ENCODE measurements at places on chromosomes 3 and 15. TPM values are rescaled to one million over a fixed set of nuclear protein-coding genes. Genes with fewer than 3 reads are reported as not detected.

- H3K4me3 ChIP-seq, result no peak overlapping the region
- H3K27me3 ChIP-seq, result no peaks in the 10 kb centered on the region
- no peak overlapping the region for H3K27ac ChIP-seq
- no peaks in the 10 kb centered on the region for H3K4me1 ChIP-seq
Measured at GRCh38 chr3:69445024-69445423, 59.1 kb upstream of the FRMD4B start.

DNA sequence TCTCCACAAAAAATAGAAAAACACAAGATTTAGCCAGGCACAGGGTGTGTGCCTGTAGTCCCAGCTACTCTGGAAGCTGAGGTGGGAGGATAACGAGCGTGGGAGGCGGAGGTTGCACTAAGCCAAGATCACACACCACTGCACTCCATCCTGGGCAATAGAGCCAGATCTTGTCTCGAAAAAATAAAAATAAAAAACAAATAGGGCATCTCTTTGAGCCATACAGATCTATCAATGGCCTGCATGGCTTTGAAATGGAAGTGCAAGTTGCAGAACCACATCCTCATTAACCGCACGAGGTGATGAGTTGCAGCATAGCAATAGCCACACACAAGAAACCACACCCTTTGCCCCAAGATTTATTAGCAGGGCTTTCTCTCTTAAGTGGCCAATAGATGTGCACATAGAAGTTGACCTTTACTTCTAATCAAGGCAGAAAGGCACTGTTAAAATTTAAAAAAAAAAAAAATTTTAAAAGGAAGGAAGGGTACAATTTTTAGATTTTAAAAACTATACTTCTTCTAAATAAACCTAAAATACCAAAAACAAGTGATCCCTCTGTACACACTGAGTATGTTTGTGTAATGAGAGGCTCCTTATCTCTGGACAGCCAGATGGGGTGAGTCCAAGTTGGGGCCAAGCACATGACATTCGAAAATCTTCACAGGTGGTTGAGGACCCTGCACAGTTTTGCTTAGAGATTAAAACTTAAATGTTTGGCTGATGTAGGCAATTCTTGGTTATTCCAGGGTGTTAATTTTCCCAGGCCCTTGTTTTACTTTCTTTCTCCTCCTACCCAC, 53.4 kb downstream of the FILIP1L start:
- no peaks in the 10 kb centered on the region for H3K36me3 ChIP-seq
- DNase-seq, result no peak
- no peak overlapping the region for H3K4me3 ChIP-seq
- no peaks in the 10 kb centered on the region for H3K4me1 ChIP-seq
- no peaks in the 10 kb centered on the region for H3K27me3 ChIP-seq

- H3K27ac ChIP-seq, result no peak overlapping the region
- no peaks in the 10 kb centered on the region for H3K36me3 ChIP-seq
- no peaks in the 10 kb centered on the region for H3K27me3 ChIP-seq
- H3K4me1 ChIP-seq, result no peaks in the 10 kb centered on the region
- no peak for DNase-seq
Measured at GRCh38 chr15:31239409-31239808, 87.2 kb upstream of the KLF13 start.

DNA sequence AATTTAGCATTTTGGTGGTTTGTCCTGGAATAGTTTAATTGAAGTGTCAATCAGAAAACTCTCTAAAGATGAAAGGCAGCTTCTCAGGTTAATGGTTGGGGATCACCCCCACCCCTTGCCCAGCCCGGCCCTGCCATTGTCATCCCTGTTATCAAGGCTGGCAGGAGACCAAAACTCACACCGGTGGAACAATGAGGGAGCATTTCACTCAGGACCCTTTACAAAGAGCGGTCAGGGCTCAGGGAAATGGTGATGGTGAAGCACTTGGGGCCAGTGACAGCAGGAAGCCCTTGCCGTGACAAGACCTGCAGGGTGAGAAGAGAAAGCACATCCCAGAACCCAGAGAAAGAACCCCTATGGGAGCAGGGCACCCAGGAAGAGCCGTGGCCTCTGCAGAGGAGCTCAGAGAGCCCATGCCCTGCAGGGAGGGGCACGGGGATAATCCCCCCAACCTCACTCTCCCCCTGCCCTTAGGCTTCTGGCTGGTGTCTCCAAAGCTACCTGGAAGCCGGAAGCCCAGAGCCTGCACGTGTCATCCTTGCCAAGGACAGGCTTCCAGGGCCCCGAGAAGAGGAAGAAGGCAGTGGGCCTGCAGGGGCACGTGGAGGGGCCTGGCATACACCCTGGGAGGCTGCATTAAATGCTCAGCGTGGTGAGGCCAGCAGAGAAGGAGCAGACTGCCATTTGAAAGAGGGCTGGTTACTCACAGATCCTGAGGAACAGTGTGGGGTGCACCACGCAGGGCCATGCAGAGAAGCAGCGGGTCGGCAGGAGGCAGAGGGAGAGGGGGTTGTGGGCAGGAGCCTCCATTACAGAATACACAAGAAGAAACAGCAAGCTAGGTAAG, 80.6 kb upstream of the PRR20G start:
- no peak overlapping the region for H3K27ac ChIP-seq
- no peaks in the 10 kb centered on the region for H3K27me3 ChIP-seq
- no peak for DNase-seq
- no peaks in the 10 kb centered on the region for H3K36me3 ChIP-seq
- H3K4me1 ChIP-seq, result no peaks in the 10 kb centered on the region

- DNase-seq, result no peak
- H3K27me3 ChIP-seq, result no peaks in the 10 kb centered on the region
- H3K4me3 ChIP-seq, result no peak overlapping the region
- H3K27ac ChIP-seq, result no peak overlapping the region
- peaks cover 34% of the 10 kb centered on the region for H3K4me1 ChIP-seq
Measured at GRCh38 chr15:101063212-101063611, 144.1 kb downstream of the LRRK1 start.

DNA sequence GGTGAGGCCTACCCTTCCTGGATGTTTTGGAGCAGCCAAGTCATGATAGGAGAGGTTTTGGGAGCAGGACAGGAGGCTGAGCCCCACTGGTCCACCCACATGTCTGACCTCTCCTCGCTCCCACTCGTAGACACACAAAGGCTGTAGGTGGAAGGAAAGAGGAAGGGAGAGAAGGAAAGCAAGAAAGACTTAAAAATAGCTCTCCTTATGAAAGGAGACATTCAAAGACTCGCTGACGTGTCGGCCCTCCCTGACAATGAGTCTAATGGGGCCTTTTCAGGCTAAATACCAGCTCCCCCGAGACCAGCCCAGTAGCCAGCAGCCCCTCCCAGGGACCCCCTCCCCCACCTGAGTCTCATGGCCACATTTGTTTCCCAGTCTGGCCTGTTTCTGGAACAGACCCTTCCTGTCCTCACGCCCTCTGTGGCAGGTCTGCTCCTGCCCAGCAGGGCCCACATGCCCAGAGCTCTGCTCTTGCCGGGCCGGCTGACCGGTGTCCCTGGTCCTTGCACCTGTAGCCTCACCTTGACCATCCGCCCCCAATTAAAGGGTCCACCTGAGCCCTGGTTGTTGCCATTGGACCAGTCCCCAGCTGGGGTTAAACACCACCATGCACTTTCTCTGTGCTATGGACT, 49.3 kb downstream of the FGD5 start:
- no peak overlapping the region for H3K27ac ChIP-seq
- H3K36me3 ChIP-seq, result no peaks in the 10 kb centered on the region
- H3K27me3 ChIP-seq, result no peaks in the 10 kb centered on the region
- no peak overlapping the region for H3K4me3 ChIP-seq
- no peak for DNase-seq

- no peak overlapping the region for H3K4me3 ChIP-seq
- H3K27ac ChIP-seq, result no peak overlapping the region
- DNase-seq, result no peak
- H3K4me1 ChIP-seq, result no peaks in the 10 kb centered on the region
Measured at GRCh38 chr3:167166594-167167253, 213.4 kb downstream of the ZBBX start.

GRCh38 chr15:40623361-40623760, 29.3 kb downstream of the KNL1 start:
- H3K36me3 ChIP-seq, result no peaks in the 10 kb centered on the region
- no peak overlapping the region for H3K4me3 ChIP-seq

DNA sequence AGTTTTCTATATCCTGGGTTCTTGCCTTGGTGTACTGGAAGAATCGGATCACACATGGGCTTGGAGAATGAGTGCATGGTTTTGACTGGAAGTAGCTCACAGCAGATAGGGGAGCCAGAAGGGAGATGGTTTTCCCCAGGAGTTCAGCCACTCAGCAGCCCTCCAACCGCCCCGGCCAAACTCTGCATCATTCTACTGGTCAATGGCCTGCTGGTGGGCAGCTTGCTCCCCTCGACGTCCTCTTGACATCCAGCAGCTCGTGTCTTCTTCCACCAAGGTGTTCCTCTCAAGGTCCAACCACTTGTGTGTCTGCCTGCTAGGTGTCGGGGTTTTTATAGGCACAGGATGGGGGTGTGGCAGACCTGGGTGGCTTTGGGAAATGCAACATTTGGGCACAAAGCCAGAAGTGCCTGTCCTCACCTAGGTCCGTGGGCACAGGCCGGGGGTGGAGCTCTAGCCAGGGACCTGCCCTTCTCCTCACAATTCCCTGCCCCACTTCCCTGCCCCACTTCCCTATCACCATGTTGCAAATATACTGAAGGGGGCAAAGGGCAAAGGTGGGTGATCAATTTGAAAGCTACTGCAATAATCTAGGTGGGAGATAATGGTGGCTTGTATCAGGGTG, 3.0 kb upstream of the GTPBP8 start:
- H3K4me1 ChIP-seq, result no peaks in the 10 kb centered on the region
- DNase-seq, result no peak
- H3K27ac ChIP-seq, result no peak overlapping the region
- no peak overlapping the region for H3K4me3 ChIP-seq

DNA sequence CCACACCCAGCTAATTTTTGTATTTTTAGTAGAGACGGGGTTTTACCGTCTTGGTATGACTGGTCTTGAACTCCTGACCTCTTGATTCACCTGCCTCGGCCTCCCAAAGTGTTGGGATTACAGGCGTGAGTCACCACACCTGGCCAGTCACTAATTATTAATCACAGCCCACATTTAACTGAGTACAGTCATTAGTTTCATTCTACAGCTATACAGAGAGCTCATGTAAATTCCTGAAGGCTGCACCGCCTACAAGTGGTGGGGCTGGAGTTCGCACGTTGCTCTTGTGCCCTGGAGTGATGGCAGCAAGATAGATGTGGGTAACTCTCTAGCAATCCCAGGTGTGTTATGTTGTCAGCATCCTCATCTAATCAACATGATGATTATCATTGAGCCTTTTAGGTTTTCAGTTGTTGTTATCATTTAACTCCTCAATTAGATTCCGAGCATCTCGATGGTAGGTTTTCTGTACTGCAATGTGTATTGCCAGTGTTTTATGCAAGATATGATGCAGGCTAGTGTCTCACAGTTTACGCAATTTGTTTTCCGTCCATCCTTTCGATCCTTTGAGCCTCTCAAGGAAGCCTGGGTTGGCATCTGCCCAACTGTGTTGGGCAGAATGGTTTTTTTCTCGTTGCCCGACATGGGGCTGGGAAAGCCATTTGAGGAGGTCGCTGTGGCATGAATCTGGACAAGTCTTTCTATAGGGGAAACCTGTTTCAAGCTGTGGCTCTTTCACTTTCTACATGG, 216.3 kb downstream of the LPP start:
- no peak overlapping the region for H3K27ac ChIP-seq
- no peaks in the 10 kb centered on the region for H3K4me1 ChIP-seq
- H3K36me3 ChIP-seq, result no peaks in the 10 kb centered on the region
- no peak for DNase-seq

DNA sequence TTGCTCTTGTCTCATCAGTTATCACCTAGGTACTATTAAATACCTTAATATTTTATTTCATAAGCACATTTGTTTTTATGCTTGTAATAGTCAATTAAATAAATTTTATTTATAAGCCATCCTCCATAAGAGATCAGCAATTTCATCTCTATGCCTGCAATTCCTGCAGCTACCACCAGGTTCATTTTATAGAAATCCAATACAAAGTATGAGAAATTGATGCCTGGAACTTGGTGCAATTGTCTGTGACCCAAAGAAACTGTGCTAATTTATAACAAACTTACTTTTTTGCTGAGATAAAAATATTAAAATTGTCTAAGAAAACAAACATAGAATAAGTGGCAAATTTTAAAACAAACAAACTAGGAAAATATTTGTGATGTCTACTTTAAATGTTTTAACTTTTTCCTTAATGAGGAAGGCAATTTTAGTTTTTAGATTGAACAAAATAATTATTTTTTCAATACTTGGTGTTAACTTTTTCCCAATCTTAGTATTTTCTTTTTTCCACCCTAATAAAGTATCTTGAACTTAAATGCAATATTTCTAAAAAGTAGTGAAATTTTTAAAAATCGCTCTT, 1026.6 kb downstream of the ROBO1 start:
- H3K36me3 ChIP-seq, result no peaks in the 10 kb centered on the region
- DNase-seq, result no peak
- no peaks in the 10 kb centered on the region for H3K4me1 ChIP-seq
- no peak overlapping the region for H3K4me3 ChIP-seq
- no peaks in the 10 kb centered on the region for H3K27me3 ChIP-seq
- H3K27ac ChIP-seq, result no peak overlapping the region

DNA sequence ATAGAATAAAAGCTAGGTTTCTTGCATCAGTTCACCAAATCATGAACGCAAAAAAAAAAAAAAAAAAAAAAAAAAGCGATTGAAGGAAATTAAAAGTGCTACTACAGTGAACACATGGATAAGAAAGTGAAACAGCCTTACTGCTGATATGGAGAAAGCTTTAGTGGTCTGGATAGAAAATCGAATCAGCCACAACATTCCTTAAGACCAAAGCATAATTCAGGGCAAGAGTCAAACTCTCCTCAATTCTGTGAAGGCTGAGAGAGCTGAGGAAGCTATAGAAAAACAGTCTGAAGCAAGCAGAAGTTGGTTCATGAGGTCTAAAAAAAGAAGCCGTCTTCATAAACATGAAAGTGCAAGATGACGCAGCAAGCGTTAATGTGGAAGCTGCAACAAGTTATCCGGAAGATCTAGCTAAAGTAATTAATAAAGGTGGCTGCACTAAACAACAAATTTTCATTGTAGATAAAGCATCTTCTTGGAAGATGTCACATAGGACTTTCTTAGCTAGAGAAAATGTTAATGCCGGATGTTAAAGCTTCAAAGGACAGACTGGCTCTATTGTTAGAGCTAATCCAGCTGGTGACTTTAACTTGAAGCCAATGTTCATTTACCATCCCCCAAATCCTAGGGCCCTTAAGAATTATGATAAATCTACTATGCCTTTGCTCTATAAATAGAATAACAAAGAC, 19.2 kb downstream of the P3H2 start:
- H3K27me3 ChIP-seq, result no peaks in the 10 kb centered on the region
- H3K4me1 ChIP-seq, result peaks cover 9% of the 10 kb centered on the region
- no peak overlapping the region for H3K27ac ChIP-seq
- DNase-seq, result no peak

GRCh38 chr15:63601704-63602185, 4.6 kb downstream of the FBXL22 start:
- DNase-seq, result no peak
- peaks cover 12% of the 10 kb centered on the region for H3K27me3 ChIP-seq
- peak overlapping the region; percentile 78 for H3K4me3 ChIP-seq
- H3K4me1 ChIP-seq, result no peaks in the 10 kb centered on the region
- no peaks in the 10 kb centered on the region for H3K36me3 ChIP-seq

The ZNF609 gene
- 47.8 TPM for total RNA-seq

The LSMEM2 gene
- 0.58 TPM for total RNA-seq

The MESP1 gene
- 0.15 TPM for total RNA-seq

The ISG20 gene
- total RNA-seq, result 2.9 TPM

The TTLL3 gene
- 5.9 TPM for total RNA-seq

The MTMR10 gene
- 13.7 TPM for total RNA-seq

The TMEM207 gene
- total RNA-seq, result not detected

The FAM81A gene
- total RNA-seq, result 3.0 TPM
